Parietal lobe (tissue), 2 donors: ENCODE measurements at places on chromosomes 13 and 19. TPM values are rescaled to one million over a fixed set of nuclear protein-coding genes. Genes with fewer than 3 reads are reported as not detected.

The FFAR1 gene
- not detected for total RNA-seq

The VSTM2B gene
- total RNA-seq: 18.8 TPM

The NKPD1 gene
- 0.63 TPM for total RNA-seq

The PEAK3 gene
- not detected for total RNA-seq

The CERS4 gene
- 66.0 TPM for total RNA-seq

The KLK14 gene
- total RNA-seq: 0.63 TPM

The SRRM5 gene
- total RNA-seq: not detected

The PGLYRP2 gene
- not detected for total RNA-seq

The ZNF14 gene
- total RNA-seq: 34.1 TPM

The CDK8 gene
- 38.8 TPM for total RNA-seq

The CLDN10 gene
- total RNA-seq: 2.5 TPM

The MYH14 gene
- 1.6 TPM for total RNA-seq

The C19orf38 gene
- total RNA-seq: 0.63 TPM

The MYBPC2 gene
- total RNA-seq: not detected

The CYP2A6 gene
- not detected for total RNA-seq

The LILRA1 gene
- total RNA-seq: not detected

The SLC25A41 gene
- 0.63 TPM for total RNA-seq

The CCDC9 gene
- 3.8 TPM for total RNA-seq
